ENCODE measurements at places on chromosomes 1 and 21.

DNA sequence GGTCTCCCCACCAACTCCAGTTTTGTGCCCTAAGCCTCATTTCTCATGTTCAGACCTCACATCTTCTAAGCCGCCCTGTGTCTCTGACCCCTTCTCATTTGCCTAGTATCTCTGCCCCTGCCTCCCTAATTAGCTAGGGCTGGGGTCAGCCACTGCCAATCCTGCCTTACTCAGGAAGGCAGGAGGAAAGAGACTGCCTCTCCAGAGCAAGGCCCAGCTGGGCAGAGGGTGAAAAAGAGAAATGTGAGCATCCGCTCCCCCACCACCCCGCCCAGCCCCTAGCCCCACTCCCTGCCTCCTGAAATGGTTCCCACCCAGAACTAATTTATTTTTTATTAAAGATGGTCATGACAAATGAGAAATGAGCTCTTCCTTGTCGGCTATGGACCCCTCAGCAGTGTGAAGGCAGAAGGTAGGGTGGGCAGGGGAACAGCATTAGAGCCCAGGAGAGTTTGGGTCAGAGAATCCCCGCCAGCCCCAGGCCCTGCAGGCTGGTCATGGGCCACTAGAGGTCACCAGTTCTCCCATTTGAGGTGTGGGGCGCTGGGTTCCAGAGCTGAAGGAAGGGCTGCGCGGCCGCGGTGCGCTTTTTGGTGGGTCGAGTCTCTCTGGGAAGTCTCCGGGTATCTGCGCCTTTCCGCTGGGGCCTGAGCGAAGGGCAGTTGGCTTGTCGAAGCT is 11.5 kb downstream of the ADAMTSL4 start:
- no peak for DNase-seq

- DNase-seq: no peak
These were observed 669 bp downstream of the KCNQ4 start for GRCh38 chr1:40784141-40784770.

DNA sequence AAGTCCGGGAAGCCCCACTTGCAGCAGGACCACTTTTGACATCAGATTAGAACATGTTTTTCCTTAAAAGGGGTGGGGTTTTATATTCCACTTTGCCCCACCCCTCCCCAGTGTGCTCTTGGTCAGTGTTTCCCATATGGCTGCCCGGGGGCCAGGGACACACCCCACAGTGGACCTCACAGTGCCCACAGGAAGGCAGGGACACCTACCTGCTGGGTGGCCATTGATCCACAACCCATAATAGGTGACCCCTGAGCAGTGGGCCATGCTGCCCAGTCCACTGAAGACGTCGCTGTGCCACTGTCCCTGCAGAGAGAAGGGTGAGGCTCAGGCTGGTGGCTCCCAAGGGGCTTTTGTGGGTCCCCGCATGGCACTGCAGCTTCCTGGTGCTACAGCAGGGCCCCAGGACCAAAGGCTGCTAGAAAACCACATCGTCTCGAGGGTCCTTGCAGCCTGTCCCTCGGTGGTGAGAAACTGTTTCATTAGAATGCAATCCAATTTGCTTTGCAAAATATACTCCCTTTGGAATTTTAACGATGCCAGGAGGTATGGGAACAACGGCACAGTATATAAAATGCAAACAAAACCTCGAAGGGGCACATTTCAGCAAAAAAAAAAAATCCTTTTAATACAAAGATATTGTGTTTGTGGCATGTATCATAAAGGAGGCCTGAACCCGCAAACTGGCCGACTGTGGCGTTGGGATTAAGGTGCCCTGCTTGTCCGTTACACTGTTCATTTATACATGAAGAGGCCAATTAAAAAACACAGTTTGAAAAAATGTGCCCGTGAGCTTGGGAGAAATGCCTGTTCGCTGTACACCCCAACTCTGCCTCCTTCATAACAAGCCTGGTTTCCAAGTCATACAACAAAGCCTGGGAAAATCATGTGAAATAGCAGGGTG is 16.9 kb downstream of the MORN1 start:
- DNase-seq: no peak

DNA sequence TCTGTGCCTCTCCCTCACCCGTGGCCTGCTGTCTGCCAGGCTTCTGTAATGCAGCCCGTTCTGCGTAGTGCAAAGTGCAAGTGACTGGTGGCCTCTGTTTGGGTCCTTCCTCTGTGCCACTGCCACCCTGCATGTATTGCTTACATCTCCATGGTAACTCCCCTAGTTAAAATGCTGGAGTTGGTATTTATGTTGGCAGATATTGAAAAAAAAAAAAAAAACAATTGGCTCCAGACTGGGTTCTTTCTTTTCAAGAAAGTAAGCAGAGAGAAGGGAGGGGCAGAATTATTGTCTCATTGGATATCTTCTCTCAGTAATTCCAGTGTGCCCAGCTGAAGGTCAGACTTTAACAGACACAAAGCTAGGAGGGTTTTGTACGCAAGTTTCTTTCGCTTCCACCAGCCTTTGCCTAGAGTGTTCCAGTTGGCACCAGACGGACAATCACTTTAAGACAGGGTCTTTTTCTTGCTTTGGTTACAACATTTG is 242.3 kb downstream of the PBX1 start:
- DNase-seq: no peak

- DNase-seq: no peak
These were observed 17.5 kb downstream of the ITGB2 start for GRCh38 chr21:44903050-44903685.

GRCh38 chr1:9317591-9318417 is 25.1 kb downstream of the SPSB1 start:
- DNase-seq: no peak

DNA sequence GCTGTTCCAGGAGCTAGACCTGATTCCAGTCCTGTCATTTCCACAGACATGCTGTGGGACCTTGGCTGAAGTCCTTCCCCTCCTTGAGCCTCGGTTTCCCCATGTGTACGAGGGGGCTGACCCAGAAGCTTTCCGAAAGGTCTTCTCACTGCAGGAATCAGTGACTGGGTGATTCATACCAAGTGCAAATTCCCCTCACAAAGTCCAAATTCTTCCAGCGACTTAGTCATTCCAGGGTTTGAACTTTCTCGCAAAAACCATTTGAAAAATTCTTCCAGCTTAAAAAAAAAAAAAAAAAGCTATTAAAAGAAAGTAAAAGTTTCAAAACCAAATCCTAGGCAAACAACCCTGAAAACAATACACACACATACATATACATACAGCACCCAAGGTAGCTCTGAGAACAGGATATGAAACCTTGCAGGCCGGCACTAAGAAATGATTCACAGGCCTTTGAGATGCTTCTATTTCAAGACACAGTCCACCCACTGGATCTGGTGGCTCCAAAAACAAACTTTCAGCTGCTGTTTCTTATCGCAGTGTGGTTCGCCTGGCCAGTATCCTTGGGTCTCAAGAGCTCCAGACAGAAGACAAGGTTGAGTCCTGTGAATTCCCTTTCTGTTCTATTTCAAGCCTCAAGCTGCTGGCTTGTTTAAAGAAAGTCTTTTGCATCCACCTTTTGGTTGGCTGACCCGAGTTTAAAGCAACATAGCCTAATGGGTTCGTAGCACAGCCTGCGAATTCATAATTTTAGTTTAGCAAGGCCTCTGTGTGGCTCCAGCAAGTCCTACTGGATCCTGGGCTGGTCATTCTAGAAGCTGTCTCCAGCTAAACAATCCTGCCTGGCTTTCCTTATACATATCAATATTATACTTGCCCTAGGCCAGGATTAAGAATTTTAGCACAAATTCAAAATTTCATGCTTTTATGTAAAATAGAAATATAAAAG is 18.0 kb upstream of the ID3 start:
- DNase-seq: peak; percentile 79

GRCh38 chr1:55043011-55043410 is 3.7 kb downstream of the PCSK9 start:
- no peak for DNase-seq

GRCh38 chr1:117275055-117275454 is 64.3 kb upstream of the VTCN1 start:
- DNase-seq: peak; percentile 8

- no peak for DNase-seq
These were observed 113.8 kb upstream of the DNAH14 start for GRCh38 chr1:224815647-224816046.

DNA sequence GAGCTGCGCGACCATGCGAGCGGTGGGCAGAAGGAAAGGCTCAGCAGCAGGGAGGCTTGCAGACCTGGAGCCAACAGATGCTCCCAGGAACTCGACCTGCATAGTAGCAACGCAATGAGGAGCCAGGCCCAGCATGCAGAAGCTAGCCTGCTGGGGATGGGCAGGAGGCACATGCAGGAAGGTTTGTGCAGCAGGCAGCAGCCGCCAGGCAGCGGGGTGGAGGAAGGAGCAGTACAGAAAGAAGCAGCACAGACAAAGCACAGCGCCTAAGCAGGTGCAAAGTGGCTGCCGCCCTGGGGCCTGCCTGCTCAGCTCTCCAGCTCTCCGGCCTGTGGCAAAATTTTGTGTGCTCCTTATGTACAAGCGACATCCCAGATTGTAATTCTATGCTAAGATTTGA is 213.5 kb upstream of the MAP1LC3C start:
- DNase-seq: no peak
